Kidney glomerular epithelial cell (primary cell): ENCODE measurements at places on chromosomes 12 and 14.

- DNase-seq = peak; percentile 94
These were observed 14.1 kb upstream of the TMEM119 start for GRCh38 chr12:108611884-108612415.

DNA sequence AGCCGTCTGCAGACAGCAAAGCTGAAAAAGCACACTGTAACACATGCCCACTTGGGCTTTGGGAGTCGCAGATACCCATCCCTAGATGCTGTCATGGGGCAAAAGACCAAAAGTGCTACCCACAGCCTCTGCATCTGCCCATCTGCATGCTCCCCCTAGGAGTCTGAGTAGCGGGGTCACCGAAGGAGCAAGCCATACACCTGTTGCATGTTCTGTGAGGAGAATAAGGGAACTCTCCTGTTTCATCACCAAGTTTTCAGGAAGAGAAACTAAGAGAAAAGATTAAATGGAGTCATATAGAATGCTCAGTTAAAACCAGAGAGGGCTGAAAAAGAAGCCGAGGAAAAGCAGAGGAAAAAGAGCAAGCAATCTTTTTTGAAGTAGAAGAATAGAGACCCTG lies 13.7 kb upstream of the ST8SIA1 start:
- no peak for DNase-seq

GRCh38 chr12:40752011-40752410 lies 59.8 kb downstream of the CNTN1 start:
- DNase-seq = no peak

- DNase-seq = no peak
These were observed 670 bp upstream of the PSMA3 start for GRCh38 chr14:58243790-58244555.

GRCh38 chr14:56730538-56731145 lies 79.6 kb downstream of the OTX2 start:
- no peak for DNase-seq

DNA sequence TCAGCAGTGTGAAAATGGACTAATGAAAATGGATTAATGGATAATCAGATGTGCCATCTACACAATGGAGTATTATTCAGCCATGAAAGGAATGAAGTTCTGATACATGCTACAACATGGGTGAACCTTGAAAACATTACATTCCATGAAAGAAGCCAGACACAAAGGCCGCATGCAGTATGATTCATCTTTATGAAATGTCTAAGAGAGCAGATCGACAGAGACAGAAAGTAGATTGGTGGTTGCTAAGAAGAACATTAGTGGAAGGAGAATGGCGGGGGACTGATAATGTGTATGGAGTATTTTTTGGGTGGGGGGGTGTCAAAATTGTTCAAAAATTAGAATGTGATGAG lies 47.3 kb downstream of the PRKAB1 start:
- peak; percentile 33 for DNase-seq

- DNase-seq = no peak
These were observed 789.2 kb upstream of the FBXO33 start for GRCh38 chr14:40221428-40221827.

GRCh38 chr14:43872222-43872621 lies 634.9 kb downstream of the FSCB start:
- DNase-seq = no peak

GRCh38 chr12:4866299-4866698 lies 43.4 kb upstream of the KCNA1 start:
- no peak for DNase-seq

GRCh38 chr14:57559576-57559975 lies 65.9 kb upstream of the CCDC198 start:
- DNase-seq = peak; percentile 58

- DNase-seq = no peak
These were observed 398.7 kb downstream of the TMEM121 start for GRCh38 chr14:105924951-105925591.

DNA sequence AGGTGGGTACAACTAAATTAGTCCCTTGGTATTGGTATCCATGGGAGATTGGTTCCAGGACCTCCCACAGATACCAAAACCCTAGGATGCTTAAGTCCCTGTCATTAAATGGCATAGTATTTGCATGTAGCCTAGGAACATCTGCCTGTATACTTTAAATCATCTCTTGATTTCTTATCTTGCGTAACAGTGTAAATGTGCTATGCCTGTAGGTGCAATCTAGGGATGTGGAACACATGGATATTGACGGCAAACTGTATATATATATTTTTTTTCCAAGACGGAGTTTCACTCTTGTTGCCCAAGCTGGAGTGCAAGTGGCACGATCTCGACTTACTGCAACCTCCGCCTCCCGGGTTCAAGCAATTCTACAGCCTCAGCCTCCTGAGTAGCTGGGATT lies 1.5 kb downstream of the KNTC1 start:
- DNase-seq = no peak

DNA sequence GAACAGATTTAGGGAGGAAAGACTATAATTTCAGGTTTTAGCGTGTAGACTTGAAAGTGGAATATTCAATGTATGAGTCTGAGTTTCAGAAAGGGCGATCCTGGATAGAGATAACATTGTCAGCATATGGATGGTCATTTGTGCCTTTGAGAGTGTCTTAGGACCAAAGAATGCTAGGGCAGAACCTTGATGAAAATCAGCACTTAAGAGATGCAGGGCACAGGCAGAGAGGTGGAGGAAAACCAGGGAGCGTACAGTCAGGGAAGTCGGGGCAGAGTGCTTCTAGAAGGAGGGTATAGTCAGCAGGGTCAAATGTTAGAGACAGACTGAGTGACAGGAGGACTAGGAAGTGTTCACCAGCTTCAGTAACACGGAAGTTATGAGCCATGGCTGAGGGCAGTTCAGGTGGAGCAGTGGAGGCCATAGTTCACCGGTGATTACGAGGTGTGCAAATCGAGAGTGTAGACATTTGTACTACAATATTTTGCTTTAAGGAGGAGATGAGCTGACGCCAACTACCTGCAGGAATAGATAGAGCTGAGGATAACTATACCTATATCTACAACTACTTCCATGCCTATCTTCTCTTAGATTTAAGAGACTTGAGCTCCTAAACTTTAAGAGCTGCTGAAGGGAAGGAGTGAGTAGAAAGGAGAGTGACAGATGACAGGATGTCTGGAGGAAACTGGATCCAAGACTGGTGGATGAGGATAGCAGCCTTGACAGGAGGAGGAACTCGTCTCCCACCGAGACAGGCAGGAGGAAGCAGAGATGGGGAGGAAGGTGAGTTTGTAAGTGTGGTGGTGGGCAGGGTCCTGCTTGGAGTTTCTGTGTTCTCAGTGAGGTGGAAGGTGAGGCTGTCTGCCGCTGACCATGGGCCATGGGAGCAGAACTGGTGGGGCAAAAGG lies 6.5 kb downstream of the CBLN3 start:
- DNase-seq = no peak

DNA sequence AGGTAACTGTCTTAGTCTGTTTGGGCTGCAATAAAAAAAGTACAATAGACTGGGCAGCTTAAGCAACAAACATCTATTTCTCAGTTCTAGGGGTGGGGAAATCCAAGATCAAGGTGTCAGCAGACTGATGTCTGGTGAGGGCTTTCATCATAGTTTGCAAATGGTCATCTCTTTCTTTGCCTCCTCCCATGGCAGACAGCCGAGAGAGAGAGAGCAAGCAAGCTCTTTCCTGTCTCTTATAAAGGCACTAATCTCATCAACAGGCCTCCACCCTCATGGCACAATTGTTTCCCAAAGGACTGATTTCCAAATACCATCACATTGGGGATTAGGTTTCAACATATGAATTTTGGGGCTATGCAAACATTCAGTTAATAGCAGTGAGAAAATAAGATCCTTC lies 445.6 kb upstream of the FLRT2 start:
- no peak for DNase-seq

- no peak for DNase-seq
These were observed 100.4 kb upstream of the SRRM4 start for GRCh38 chr12:118880720-118881493.

- DNase-seq = no peak
These were observed 74.7 kb downstream of the APAF1 start for GRCh38 chr12:98719515-98720504.

- DNase-seq = no peak
These were observed 5.0 kb upstream of the HOXC6 start for GRCh38 chr12:54022960-54023884.

GRCh38 chr12:80625901-80626300 lies 81.5 kb upstream of the MYF6 start:
- no peak for DNase-seq

- DNase-seq = no peak
These were observed 41.1 kb downstream of the PSMA6 start for GRCh38 chr14:35333264-35333730.

DNA sequence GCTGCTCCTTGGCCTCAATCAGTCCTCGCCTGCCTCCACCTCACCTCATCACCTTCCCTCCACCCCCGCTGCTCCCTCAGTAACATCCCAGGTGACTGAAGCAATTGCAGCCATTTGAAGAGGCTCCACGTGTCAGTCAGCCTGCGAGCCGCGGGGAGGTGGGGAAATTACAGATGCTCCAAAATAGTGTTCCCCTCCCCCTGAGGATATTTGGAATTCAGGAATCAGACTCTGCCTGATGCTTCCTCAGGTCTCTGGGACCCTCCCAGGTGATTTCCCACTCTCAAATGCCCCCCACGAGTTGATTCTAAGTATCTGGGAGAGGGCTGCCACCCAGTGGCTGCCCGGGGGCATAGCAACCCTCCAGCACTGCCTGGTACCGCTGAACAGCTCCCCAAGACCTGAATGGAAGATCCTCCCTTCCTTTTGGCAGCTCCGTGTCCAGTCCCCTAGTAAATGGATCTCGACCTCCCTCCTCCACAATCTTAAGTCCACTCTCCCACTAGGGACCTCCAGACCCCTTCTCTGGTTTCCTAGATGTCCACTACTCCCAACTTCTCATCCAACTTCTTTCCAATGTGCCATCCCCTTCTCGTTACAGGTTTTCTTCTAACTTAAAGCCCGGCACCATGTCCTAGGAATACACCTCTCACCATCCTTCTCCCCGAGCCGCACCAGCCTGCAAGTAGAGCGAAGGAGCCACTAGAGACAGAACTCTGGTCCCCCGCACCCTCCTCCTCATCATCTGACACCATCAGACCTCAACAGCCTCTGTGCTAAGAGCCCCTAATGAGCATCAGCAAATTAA lies 1.4 kb upstream of the ASIC1 start:
- DNase-seq = peak; percentile 29

GRCh38 chr14:29223947-29224346 lies 457.4 kb downstream of the FOXG1 start:
- DNase-seq = no peak

DNA sequence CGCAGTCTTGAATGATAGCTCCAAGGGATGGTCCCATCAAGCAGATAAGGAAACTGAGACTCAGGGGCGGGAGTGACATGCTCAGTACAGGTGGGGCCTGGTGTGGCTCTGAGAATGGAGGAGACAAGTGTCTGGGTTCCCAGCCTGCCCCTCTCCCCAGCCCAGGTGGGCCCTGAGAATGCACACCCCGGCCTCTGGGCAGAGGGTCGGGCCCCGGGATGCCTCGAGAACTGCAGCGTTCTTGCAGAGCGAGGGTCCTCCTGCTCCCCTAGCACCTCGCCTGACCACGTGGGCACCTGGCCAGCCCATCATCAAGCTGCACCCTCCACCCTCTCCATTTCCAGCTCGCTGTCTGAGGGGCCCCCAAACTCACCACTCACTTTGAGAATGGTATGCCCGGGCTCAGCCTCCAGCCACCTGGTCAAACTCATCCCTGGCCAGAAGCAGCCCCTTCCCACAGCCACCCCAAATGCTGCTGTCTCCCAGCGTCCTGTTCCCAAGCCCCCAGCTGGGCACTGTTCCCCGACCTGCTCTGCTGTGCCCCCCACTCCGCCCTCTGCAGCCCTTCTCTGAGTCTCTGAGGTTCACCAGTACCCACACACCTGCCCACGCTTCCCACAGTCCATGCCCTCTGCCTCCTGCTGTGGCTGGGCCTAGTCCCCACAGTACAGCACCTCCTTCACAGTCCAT lies 44.3 kb downstream of the CYP46A1 start:
- DNase-seq = no peak

- no peak for DNase-seq
These were observed 28.6 kb upstream of the CACNA2D4 start for GRCh38 chr12:1947081-1947480.

- DNase-seq = no peak
These were observed 89.2 kb upstream of the TMEM263 start for GRCh38 chr12:106866426-106867080.

DNA sequence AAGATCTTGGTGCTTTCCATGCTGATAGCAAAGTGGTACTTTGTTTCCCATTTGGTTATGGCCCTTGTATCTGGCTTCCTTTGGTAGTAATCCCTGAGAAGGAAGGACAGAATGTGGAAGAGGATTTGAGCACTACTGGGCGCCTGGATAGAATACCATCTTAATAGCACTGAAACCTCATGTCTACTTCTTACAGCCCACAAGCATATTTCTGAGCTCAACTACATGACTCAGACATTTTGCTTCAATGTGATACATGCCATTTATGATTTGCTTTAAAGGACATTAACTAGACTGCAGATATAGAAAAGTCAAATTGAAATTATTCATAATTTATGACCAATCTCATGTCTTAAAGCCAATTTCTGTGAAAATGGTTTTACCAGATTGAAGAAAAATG lies 80.4 kb downstream of the LIN7A start:
- DNase-seq = no peak

DNA sequence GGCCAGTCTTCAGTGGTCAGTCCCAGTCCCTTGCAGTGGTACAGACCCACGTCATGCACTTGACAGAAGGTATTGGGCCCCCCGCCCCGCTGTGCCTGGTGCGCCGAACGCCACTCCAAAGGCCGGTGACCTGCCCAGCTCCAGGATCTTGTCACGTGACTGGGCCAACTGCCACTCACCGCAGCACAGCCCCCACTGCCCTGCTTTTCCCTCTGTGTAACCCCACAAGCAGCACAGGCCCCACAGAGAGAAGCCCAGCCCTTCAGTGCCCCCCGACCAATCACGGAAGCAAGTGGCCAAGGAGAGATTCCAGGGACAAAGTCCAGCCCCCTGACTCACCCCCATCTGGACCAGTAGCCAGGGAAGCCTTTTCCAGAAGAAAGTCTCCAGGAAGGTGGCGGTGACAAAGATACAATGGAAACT lies 498 bp downstream of the GPR132 start:
- no peak for DNase-seq

DNA sequence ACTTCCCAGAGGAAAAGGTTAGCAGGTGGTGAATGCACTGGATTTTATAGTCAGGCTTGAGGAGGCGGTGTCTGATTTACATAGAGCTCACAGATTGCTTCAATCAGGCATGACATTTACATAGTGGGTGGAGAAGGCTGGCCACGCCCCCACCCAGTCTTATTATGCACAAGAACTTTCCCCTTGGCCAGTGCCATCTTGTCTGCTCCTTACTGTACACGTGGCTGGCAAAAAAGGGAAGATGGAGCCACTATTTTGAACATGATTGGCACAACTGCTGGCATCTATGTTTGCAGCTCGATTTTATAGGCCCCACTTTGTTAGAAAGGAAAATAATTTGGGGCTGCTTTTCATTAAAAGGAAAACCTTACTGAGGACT lies 10.9 kb upstream of the LGMN start:
- no peak for DNase-seq

- no peak for DNase-seq
These were observed 20.9 kb downstream of the MORN3 start for GRCh38 chr12:121648458-121649028.

- no peak for DNase-seq
These were observed 383.2 kb upstream of the FLRT2 start for GRCh38 chr14:85146779-85147178.

GRCh38 chr14:69471916-69472315 lies 12.6 kb upstream of the PLEKHD1 start:
- no peak for DNase-seq

- DNase-seq = peak; percentile 68
These were observed 102.0 kb downstream of the EGLN3 start for GRCh38 chr14:33848706-33849454.
